ENCODE measurements at places on chromosomes 11 and 22.

DNA sequence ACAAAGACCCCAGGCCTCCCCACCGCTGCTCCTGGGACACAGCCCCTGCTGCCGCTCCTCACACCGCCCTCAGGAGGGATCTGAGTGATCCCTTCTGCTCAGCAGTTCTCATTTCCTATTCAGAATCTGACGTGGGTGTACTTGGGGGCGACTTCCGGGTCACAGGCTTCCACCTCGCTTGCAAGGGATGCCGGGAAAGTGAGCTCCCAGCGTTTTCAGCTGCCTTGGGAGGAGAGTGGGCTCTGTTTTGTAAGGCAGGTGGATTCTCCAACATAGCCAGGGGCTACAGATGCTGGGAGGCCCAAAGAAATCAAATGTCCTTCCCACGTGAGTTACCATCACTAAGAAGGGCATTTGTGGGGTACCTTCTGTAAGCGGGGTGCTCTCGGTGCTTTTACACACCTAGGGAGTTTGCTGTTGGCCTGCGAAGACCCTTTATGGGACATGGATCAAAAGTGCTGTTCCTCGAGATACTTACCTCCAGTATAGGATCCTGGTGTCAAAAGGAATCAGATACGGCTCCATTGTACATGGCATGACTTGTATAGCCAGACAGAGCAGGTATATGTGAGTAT lies 9.7 kb upstream of the LRRC10B start:
- no peak for DNase-seq

DNA sequence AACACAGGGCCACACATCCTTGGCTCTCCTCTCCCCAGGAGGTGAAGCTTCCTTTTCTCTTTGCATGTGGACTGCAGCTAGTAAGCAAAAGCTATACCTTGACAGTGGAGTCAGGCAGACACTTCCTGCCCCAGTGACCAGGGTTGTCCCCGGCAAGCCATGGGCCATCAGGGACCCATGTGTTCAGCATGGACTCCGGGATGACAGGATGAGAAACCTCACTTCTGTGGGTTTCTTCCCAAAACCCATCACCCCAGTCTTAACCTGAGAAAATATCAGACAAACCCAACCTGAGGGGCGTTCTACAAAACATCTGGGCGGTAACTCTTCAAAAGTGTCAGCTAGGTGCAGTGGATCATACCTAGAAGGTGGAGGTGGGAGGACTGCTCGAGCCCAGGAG lies 40.2 kb downstream of the GNB1L start:
- DNase-seq = peak; percentile 20

GRCh38 chr11:73085189-73085875 lies 56.8 kb downstream of the FCHSD2 start:
- no peak for DNase-seq

DNA sequence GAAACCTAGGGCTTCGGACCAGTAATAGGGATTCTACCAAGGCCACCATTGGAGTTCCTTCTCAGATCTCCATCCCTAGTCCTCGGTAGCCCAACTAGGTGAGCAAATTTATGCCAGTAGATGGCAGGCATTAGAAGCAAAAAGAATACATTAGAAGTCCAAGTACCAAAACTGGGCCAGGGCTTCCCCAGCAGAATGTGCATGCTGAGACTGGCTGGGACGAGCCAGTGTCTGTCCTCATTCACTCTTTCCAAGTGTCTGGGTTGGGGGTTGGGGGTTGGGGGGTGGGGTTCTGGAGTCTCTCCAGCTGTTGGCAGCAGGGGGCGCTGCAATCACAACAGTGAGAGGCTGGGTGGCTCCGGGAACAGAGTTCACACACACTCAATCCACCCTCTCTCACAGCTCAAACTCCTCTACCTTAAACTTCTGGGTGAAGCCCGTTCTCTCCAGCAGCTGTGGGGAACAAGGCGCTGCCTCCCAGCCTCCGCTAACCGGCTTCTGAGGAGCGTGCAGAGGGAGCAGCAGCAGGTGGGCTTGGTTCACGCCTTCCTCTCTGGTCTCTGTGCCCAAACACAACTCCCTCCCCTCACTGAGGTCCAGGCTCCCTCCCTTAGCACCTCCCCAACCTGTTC lies 57.5 kb downstream of the BTG4 start:
- peak; percentile 77 for DNase-seq

DNA sequence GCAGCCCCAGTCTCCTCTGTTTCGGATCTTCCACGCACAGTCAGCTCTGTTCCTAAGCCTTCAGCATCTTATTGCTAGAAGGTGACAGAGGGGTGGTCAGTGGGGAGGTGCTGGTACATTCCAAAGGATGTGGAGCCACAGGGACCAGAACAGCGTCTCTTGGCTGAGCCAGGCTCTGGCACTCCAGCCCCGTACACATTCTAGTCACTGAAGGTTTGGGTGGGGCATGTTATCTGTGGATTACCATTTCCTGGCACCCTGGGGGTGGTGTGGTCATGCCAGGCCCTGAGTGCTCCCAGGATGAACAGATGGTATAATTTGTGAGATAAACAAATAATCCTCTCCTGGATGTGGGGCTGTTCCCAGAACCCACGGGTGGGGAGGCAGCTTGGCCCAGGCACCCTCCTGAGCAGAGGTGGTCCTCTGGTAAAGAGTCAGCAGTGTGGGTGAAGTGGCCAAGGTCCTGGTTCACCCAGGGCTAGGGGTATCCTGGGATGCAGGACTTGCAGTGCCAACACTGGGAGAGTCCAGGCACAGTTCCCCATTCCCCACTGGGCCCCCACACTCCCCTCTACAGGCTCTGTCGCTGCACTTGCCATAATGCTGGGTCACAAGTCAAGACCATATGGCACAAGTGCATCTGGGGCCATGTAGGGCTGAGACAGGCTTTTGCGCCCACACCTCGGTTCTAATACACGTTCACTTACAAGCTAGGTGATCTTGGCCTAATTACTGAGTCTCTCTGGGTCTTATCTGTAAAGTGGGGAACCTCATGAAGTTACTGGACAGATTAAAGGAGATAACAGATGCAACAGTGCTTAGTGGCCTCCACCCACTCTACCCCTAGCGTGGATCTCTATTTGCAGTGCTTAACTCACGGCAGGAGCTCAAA lies 33.0 kb downstream of the DKK3 start:
- no peak for DNase-seq

GRCh38 chr22:19812910-19813309 lies 41.8 kb downstream of the GNB1L start:
- DNase-seq = peak; percentile 9

- peak; percentile 55 for DNase-seq
Observed at GRCh38 chr22:41405588-41405987, 23.8 kb downstream of the TEF start.

All from activated T-cell treated with anti-CD3 and anti-CD28 coated beads, Interleukin-2, amount 50 U/mL, for 24 hours (primary cell).